ENCODE measurements at places on chromosomes 1 and 21. TPM values are rescaled to one million over a fixed set of nuclear protein-coding genes. Genes with fewer than 3 reads are reported as not detected.

Gene EDN2
- total RNA-seq = not detected

Gene OR14K1
- not detected for total RNA-seq

Gene KRTAP11-1
- not detected for total RNA-seq

Gene DRAXIN
- 23.0 TPM for total RNA-seq

Gene IGSF3
- 32.9 TPM for total RNA-seq

Gene ARMH1
- 0.62 TPM for total RNA-seq

Gene CFAP141
- not detected for total RNA-seq

Gene HSD3B1
- total RNA-seq = not detected

Gene VANGL2
- total RNA-seq = 51.3 TPM

Gene RIPPLY3
- total RNA-seq = 2.6 TPM

Gene LCE3D
- total RNA-seq = not detected

Gene HES2
- 1.2 TPM for total RNA-seq

Gene ADAM30
- not detected for total RNA-seq

Gene FAM110D
- total RNA-seq = 0.24 TPM

Gene OPRD1
- 3.6 TPM for total RNA-seq

Gene RHBDL2
- total RNA-seq = 0.08 TPM

Gene C1orf185
- total RNA-seq = not detected

Gene TNFRSF18
- total RNA-seq = 0.58 TPM

Gene ADGRL4
- 1.3 TPM for total RNA-seq

Gene FCRL5
- 2.8 TPM for total RNA-seq

Gene LRRC8B
- total RNA-seq = 26.5 TPM

Gene PTAFR
- 0.76 TPM for total RNA-seq

Gene CFHR5
- not detected for total RNA-seq

Gene SPRR3
- not detected for total RNA-seq

All from GM23338 (cell line).